ENCODE measurements at places on chromosomes 3 and 15. TPM values are rescaled to one million over a fixed set of nuclear protein-coding genes. Genes with fewer than 3 reads are reported as not detected.

The PROK2 gene
- total RNA-seq: not detected

The EXD1 gene
- not detected for total RNA-seq

The ARGFX gene
- total RNA-seq: not detected

- no peak for DNase-seq
Observed at GRCh38 chr3:58179235-58180098, 31.3 kb downstream of the DNASE1L3 start.

DNA sequence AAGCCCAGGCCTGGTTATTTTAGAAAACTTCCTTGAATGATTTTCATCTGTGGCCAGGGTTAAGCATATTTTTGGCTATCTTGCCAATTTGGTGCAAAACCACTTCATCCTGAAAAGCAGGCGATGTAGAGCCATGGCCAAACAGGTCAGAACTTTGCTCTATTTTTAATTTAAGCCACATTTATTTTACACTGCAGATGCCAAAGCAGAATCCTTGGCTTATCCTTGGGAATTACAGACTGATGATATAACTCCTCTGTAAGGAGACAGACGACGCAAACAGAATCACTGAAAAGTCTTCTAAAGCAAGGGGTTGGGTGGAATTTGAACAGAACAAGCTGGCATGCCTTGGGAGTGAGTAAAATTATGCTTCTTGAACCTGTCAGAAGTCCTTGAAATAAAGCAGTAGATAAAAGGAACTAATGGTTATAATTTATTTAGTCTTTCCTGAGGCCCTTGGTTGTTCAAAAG, 121.9 kb downstream of the CHST2 start:
- DNase-seq: no peak

DNA sequence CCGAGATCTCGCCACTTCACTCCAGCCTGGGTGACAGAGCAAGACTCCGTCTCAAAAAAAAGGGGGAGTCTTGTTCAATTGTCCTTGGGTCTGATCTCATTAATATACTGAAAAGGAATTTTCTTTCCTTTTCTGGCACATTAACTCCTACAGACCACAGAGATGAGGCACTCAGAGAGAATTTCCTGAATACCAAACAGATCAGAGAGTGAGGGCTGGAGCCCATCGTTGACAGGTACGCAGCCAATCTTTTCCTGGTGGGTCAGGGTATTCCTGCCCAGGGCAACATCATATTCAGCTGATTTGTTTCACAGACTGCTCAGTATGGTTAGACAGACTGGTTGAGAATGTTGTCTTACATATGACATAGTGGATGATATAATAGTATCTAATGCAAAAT, 82.8 kb upstream of the TNFSF10 start:
- no peak for DNase-seq

DNA sequence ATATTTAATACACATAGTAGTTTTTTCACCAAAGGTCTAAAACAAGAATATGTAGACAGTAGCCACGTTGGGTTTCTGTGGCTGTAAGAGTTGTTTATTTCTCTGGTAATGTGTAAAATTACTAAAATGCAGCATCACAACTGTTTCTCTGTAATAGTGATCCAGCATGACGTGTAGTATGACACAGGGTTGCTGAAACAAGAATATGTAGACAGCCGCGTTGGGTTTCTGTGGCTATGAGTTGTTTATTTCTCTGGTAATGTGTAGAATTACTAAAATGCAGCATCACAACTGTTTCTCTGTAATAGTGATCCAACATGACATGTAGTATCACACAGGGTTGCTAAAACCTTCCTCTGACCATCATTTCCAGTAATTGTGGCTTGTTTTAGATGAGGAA, 153.6 kb upstream of the ZNF717 start:
- DNase-seq: no peak

DNA sequence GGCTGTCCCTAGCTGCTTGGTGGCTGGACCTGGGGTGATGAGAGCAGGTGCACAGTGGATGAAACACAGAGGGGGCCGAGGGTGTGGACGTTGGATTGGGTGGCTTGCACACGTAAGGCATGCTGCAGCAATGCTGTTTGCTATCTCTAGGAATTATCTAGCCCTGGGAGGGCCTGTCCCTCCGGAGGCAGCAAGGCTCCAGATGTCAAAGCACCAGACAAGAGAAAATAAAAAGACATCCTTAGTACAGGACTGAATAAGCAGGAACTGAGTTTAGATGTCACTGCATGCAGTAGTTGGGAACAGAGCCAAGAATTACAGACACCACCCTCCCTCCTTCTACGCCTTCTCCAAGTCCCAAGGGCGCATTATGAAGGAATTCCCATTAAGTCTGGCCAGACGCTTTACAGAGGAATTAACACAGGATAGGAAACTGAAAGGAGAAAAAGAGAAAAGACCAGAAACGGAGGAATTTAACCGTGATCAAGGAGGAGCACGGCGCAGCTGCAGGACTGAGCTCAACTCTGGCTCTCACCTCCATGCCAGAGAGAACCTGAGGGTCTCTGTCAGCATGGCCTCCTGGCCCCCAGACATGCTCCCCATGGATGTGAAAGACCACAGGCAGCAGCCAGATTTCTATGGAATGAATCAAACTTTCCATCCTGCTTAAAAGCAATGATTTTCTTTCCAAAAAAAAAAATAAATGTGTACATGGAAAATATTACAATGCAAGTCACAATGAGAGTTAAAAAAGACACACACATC, 13.8 kb downstream of the ATP10A start:
- DNase-seq: no peak

The CD80 gene
- 0.10 TPM for total RNA-seq

The GPR171 gene
- total RNA-seq: not detected

- no peak for DNase-seq
Observed at GRCh38 chr3:159850481-159850880, 138.2 kb upstream of the IL12A start.

DNA sequence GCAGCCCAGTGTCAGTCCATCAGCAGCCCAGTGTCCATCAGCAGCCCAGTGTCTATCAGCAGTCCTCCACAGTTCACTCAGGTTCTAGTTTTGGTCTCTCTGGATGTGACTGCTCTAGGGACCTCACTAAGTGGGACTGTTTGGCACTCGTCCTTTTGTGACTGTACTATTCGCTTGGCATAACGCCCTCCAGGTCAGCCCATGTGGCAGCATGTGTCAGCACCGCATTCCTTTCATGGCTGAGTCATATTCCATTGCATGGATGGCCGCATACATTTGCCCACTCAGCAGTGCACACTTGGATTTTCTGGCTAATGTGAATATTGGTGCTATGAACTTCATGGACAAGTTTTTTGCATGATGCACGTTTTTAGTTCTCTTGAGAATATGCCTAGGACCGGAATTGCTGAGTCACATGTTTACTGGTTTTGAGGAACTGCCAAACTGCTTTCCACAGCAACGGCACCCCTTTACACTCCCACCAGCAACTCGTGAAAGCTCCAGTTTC, 16.4 kb downstream of the CHST13 start:
- no peak for DNase-seq

DNA sequence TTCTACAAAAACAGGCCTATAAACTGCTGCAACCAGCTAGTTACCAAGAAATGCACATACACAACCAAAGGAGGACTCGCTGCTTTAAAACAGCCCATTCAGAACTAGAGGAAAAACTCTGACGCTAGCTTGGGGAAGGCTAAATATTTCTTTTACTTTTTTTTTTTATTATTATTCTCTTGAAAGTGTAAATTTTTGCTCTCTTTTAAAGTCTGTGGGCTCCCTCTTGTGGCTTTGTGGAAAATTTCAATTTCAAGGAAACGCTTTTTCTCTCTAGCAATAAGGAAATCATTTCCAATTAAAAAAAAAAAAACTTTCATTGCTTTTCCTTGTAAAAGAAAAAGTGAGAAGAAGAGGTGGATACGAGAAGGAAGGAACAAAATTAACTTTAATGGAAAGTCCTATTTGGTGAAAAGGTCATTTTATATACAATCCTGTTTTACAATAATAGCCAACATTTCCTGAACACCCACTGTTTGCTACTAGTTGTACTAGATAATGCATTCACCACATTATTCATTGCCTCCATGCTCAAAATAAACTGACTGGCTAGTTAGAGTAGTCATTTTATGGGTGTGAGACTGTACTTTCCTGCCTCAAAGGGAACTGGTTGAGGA, 51.2 kb upstream of the SAMMSON start:
- no peak for DNase-seq

The IL5RA gene
- total RNA-seq: 0.14 TPM

- no peak for DNase-seq
Observed at GRCh38 chr3:11716573-11717290, 73.0 kb upstream of the VGLL4 start.

The GP9 gene
- total RNA-seq: not detected

- DNase-seq: no peak
Observed at GRCh38 chr3:128784232-128784631, 58.2 kb downstream of the RAB7A start.

DNA sequence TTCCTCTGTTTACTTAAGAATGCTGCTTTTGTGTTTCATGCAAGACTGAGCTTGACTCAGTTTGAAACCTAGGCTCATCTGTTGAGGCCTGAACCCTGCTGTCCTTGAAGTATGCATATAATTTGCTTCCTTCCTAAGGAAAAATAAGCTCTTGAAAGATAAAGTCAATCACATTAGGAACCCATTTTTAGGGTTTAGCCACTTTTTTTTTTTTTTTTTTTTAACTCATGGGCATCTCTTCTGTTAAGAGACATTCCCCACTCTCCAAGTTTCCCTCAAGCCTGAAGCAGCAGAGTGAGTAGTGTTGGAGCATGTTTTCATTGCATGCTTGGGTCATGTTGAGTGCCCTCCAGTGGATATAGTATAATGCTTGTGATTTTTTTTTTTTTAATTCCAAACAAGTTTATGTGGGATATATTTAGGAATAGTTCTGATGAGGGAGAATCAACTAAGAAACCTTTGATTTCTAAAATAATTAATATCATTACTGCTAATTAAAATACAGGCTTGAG, 3.6 kb downstream of the CTNNB1 start:
- no peak for DNase-seq

DNA sequence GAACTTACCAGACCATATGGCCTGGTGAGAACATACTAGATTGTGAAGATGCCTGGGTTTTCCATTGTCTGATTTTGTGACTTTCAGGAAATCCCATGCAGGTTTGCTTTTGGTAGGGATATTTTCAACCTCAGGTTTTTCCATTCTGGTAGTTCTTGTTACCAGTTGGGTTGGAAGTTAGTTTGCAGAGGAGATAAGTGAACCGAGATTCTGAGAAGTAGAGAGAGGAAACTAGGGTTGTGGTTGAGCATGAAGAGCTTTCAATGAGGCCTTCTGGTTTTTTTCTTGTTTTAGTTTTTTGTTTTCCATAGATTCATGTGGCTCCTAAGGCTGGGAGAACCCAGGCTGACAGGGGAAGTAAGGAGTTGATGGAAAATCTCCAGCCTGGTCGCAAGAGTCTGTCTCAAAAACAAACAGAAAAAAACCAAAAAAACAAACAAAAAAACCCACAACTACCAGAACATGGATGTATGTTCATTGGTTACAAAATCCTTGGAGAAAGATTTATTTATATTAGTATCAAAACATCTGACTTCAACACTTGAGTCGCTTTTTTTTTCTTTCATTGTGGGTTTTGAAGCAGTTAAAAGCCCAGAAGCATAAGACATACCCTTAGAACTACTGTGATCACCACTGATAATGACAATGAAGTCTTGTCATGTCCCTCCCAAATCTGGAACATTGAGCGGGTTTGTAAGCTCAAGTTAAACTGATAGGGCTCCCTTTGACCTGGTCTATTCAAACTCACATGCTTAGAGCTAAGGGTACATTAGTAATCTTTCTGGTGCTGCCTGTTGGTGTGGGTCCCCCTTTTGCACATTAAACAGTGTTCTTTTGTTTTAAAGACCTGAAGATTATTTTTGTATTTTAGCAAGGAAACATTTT, 3.2 kb downstream of the GPR171 start:
- no peak for DNase-seq

- DNase-seq: no peak
Observed at GRCh38 chr15:73273181-73274002, 95.4 kb downstream of the HCN4 start.

The ERICH6 gene
- not detected for total RNA-seq

- no peak for DNase-seq
Observed at GRCh38 chr3:168073842-168074605, 21.7 kb downstream of the GOLIM4 start.

DNA sequence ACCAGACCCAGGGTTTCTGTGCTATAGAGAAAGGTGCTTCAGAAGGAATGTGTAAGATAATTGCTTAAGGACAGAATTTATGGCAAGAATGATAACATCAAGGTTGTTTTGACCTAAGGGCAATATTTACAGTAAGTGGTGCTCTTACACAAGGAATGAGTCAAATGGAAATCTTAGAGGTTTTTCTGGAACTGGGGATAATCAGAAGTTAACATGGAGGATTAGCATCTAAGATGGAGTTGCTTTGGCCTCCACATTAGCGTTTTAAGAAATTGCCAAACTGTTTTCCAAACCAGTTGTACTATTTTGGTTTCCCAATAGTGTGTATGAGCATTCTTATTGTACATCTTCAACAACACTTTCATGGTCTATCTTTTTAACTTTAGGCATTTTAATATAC, 3.1 kb downstream of the WDR93 start:
- no peak for DNase-seq

GRCh38 chr3:34237946-34238345, 439.5 kb downstream of the PDCD6IP start:
- no peak for DNase-seq

DNA sequence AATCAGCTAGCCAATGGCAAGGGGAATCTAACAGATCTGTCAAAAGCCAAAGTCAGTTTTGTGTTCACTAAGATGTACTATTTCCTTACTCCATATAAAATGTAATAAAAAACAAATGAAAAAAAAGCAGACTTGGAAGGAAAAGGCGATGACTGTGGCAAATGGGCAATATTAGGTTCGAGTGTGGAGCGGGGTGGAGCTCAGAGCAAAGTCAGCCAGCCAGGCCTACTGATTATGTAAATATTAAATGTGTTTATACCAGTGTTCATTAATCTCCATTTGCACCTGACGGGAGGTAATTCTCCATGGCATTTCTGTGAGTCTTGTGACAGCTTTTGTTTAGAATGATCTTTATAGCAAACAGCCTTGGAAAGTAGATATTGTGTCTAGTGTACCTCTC, 96.2 kb upstream of the KCNMB2 start:
- no peak for DNase-seq

- DNase-seq: no peak
Observed at GRCh38 chr15:25658560-25658959, 204.6 kb downstream of the ATP10A start.

The PLA2G4E gene
- total RNA-seq: not detected

- DNase-seq: no peak
Observed at GRCh38 chr15:49415149-49415548, 7.9 kb upstream of the FGF7 start.

The SLC9C1 gene
- 0.48 TPM for total RNA-seq

The MEX3B gene
- 46.1 TPM for total RNA-seq

GRCh38 chr3:170752571-170753155, 117.3 kb downstream of the RPL22L1 start:
- DNase-seq: no peak
